ENCODE measurements at places on chromosomes 7 and 10.

DNA sequence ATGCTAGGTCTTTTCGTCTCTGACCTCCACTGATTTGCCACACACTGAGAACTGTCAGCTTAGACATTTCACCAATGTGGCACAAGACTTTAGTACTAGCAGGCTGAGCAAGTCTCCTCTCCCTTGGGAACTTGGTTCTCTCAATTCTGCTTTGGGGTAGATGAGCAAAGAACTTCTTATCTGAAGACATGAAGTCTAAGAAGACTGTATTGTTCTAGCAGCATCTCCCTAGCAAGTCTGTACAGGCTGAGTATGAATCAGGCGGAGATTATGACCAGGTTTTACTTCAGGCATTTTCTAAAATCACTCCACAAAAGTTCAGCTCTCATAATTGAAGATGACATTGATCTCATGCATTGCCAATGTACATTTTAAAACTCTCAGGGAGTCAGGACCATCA lies 23.8 kb upstream of the STN1 start:
- no peak for DNase-seq

GRCh38 chr7:127988751-127989150 lies 42.5 kb downstream of the LRRC4 start:
- DNase-seq: no peak

DNA sequence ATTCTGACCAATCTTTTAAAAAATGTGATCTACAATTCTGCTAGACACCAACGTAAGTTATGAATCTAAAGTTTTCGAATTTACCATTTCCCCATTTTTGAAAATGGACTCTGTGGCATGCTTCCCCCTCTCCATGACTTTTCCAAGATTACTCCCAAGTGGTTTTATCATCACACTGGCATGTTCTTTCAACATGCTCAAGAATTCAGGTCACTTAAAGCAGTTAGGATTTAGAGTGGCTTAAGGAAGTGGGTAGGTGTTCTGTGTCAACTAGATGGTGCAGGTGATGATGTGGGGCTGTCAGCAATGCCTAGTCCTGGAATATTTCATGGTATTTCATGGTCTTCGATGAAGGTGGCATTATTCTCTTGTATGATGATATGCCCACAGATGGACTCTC lies 164.0 kb upstream of the ASAH2 start:
- DNase-seq: no peak

DNA sequence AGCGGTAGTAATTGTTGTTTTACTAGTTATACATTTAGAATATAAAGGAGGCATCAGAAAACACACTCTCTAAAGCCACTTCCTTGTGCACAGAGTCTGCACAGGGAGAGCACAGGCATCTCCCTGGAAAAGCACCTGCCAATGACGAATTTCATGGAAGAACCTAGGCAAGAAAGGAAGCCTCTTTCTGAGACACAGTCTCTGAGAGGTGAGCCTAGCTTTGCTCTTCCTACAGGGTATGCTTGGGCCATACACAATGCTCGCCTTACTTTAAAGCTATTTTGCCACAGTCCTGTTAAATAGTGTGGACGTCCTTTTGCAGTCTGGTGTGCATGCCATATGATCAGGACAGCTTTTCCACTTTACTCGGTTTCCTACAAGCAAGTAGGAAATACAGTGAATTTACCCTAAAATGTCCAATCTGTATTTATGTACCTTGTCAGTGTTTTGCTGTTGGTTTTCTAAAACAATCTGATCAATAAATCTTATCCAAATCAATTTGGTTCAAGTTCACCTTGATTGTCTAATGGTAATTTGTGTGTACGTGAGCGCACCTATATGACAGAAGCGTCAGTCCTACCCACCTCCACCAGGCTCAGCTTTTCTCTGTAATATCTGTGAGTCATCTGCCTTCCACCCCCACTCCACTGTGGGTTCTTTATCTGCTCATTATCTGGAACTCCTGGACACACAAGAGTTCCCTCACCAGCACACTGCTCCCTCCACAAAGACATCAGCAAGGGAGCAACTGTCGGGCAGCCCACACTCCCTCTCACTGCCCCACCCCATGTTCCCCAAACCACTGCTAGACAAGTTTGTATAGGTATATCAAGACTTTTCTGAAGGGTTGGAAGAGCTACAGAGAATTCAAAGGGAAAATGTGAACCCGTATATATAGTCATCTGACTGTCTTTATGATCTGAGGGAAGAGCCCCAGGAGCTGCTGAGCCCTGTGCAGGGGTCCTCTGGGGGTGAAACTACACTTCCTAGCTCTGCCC lies 65.2 kb downstream of the KLHDC10 start:
- no peak for DNase-seq

DNA sequence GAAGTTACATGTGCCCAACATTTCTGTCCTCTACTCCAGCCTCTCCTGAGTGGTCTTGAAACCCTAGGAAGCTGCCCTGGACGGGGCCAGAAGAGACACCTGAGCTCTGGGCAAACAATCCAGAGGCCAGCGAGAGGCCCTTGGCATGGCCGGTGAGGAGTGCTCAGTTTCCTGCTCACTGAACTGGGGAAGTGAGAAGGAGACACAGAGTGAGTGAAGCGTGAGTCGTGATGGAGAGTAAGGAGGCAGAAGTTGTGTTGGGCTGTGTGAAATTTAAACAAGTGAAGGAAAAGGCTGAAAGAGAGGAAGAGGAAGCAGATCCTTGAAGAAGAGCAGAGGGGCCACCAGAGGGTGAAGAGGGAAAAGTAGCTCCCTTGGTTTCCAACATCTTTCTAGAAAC lies 73.2 kb downstream of the WNT2 start:
- DNase-seq: no peak

DNA sequence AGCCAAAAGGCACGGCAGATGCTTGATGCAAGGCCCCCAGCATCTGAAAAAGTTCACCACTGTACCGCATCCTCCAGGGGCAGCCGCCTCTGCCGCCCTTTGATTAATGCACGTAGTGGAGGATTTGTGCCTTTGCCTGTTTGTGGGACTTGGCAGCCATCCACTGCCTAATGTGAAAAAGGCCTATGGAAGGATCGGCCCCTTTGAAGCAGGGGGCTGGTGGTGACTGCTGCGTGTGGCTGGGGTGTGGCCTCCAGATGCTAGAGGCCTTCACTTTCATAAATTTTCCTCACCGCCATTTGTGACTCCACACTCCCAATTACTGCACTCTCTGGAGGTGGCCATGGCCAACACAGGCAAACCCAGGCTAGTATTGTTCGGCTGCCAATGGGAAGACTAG lies 226.0 kb downstream of the BMPER start:
- no peak for DNase-seq

GRCh38 chr10:101007099-101007711 lies 7.6 kb downstream of the LZTS2 start:
- no peak for DNase-seq

DNA sequence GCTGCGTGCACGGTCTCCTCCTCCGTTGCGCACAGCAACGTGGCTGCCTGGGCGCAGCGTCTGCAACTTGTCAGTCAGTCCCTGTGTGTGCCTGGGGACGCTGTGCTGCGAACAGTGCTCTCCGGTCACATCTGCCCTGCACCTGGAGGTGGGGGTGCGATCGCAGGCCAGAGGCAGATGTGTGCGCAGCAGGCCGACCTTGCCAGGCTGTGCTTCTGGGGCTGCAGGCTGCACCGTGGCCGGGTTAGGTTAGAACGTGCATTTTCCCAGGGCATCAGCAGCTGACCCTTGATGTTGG lies 8.2 kb upstream of the GET4 start:
- DNase-seq: no peak

DNA sequence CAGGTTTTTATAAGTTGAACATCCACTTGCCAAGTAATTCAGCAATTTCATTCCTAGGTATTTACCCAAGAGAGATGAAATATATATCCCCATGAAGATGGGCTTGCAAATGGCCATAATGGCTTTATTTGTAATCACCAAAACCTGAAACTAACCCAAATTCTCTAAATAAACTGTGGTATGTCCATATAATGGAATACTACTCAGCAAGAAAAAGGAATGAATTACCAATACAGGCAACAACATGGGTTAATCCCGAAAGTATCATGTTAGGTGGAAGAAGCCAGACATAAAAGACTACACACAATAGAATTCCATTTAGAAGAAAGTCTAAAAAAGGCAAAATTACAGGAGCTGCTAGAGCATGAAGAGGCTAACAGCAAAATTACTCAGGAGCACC lies 101.4 kb upstream of the PPP2R2D start:
- DNase-seq: no peak

DNA sequence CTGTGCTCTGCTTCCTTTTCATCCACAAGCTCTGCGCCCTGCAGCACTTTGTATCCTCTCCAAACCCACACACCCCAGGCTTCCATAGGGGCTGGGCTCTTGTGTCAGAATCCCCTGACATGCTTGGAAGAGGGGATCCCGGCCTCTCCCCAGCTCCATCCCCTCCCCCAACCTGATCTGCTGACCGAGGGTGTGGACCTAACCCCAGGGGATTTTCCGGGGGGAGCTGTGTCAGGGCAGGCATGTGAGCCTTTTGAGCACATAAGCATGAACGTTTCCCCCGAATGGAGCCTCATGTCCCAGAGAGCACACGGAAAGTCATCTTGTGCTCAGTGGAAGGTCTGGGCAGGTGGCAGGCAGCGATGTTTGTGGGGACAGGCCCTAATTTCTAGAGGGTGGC lies 17.7 kb downstream of the GPR26 start:
- DNase-seq: no peak

DNA sequence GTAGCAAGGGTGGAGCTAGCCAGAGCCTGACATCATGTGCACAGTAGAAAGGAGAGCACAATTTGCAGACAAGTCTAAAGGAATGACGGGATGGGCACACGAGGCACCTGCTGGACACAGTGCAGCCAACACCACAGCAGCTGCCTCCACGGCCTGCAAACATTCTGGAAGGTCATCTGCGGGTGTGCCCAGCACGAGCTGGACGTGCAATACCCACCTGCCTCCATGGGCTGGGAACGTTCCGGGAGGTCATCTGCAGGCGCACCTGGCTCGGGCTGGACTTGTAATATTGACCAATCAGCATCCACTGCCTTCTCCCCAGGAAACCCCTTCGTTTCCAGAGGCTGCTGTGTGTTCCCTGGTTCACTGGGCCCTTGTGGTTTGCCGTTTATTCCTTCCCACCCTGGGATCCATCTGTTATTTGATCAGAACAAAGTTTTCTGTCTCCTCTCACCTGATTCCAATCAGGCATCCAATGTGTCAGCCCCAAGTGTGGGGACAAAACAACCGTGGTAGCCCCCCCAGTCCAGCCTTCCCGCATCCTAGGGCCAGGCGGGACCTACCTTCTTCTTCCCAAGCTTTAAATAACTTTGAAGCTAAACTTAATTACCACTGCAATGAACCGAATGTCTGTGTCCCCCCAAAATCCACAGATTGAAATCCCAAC lies 243.4 kb upstream of the PPP2R2D start:
- DNase-seq: no peak

GRCh38 chr7:63070696-63071095 lies 928.0 kb upstream of the ZNF722 start:
- no peak for DNase-seq

DNA sequence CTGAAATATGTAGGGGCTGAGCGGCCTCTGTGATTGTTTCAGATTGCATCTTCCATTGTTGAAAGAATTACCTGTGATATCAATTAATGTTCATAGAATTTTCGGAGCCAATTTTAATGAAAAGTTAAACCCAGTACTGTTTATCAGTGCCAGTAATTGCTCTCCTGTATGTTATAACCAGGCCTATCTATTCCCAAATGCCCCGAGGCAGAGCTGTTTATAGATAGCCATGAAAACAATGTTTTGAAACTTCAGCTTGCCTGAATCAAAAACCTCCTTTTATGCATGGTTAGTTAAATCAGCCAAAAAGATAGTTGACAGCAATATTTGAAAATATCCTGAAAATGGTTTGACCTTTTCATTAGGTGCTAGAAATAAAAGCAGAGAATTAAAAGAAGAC lies 50.1 kb upstream of the HDAC9 start:
- no peak for DNase-seq

DNA sequence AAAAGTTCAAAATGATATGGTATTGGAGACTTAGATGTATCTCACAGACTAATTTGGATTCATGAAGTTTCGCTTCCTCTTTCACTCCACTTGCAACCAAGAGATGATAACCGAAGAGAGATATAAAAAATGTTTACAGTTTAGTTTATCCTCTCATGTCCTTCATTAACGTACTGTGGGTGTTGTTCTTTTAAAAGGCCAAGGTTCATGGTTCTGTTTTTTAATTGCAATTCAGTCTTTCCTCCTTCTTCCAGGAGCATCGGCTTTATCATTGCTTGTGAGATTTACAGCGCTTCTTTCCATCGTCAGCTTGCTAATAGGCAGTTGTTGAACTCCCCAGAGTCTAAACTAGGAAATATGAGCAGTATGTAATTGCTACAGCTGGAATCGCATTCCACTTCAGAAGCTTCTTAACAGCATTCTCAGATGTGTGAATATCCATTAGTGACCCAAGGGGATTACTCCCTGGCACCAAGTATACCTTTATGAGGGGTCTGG lies 75.9 kb upstream of the HGF start:
- DNase-seq: no peak

DNA sequence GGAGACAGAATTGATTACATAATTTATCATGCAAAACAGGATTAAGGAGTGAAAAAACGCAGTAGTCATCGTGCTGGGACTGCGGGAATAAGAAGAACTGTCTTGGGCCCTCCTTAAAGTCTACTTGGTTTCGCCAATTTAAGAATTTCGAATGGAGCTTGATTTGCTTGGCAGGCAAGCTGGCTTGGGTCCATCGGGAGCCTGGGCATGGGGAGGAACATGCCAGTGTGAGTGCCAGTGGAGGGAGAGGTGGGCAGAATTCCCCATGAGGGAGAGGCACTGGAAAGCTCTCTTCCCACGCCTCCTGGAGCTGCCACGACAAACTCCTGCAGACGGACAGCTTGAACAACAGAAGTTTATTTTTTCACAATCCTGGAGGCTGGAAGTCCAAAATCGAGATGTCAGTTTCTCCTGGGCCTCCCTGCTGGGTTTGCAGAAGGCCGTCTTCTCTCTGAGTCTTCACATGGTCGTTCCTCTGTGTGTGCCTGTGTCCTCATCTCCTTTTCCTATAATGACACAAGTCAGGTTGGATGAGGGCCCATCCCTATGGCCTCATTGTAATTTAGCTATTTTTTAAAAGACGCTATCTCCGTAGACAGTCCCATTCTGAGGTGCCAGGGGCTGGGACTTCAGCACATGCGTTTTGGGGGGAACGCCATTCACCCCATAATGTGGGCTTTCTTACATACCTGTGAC lies 528.7 kb upstream of the DPP6 start:
- no peak for DNase-seq

- DNase-seq: no peak
Measured at GRCh38 chr10:35388197-35388596, 51.9 kb downstream of the CCNY start.

Data from non-pigmented ciliary epithelial cell (primary cell).